H9 (cell line): ENCODE measurements at places on chromosomes 5 and 9. TPM values are rescaled to one million over a fixed set of nuclear protein-coding genes. Genes with fewer than 3 reads are reported as not detected.

ALDH1A1 gene
- 0.68 and 1.1 TPM in 2 replicates for total RNA-seq

DNA sequence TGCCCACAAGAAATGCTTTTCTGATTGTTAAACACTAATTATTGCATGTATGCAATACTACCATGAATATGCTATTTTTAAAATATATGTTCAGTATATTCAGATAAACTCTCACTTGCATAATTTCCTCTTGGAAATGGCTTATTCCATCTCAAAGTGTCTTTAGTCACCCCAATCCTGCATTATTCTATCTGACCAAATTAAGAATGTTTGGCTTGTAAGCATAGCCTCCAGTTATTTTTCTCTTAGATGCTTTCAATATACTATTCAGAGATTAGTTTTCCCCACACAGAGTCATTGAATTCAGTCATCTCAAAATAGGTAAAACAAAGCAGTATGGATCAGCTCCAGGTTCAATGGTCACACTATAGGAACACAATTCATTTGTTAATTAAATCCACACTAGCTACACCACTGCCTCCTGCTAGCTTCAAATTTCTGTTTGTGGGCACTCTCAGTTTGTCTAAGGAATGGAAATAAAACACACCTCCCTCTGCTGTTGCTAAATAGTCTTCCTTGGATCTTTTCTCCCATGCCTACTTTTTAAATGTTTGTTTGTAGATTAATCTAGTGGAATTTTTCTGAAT is 134.6 kb upstream of the TBCA start:
- no peak for DNase-seq

DNA sequence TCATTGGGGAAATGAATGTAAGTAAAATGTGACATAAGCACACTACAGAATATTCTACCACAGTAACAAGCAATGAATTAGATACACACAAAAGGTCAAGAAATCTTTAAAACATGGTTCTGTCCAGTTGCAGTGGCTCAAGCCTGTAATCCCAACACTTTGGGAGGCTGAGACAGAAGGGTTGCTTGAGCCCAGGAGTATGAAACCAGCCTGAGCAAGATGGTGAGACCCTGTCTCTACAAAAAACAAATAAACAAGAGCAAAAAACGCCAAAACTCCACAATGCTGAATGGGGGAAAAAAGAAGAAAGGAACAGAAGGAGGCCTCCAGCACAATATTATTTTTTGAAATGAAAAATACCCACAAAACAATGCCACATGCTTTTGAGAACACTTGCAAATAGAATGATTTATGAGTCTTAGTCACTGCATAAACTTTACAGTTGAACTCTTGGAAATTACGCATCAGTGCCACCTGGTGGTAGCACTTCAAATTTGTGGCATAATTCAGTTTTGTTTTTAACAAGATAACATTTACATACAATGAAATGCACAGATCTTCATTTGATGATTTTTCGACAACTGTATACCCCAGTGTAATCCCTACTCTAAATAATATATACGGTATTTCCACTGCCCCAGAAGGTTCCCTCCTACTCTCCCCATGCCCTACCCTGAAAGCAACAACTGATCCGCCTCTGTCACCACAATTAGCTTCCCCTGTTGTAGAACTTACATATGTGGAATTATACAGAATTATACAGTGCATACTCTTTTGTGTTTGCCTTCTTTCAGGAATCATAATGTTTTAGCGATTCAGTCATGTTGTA is 14.4 kb upstream of the SPINK4 start:
- no peak for DNase-seq

SLC6A19 gene
- not detected in 2 replicates for total RNA-seq

AFF4 gene
- 68.1 and 73.2 TPM in 2 replicates for total RNA-seq

GRCh38 chr9:109274884-109275730 is 45.8 kb downstream of the EPB41L4B start:
- DNase-seq = no peak

DNA sequence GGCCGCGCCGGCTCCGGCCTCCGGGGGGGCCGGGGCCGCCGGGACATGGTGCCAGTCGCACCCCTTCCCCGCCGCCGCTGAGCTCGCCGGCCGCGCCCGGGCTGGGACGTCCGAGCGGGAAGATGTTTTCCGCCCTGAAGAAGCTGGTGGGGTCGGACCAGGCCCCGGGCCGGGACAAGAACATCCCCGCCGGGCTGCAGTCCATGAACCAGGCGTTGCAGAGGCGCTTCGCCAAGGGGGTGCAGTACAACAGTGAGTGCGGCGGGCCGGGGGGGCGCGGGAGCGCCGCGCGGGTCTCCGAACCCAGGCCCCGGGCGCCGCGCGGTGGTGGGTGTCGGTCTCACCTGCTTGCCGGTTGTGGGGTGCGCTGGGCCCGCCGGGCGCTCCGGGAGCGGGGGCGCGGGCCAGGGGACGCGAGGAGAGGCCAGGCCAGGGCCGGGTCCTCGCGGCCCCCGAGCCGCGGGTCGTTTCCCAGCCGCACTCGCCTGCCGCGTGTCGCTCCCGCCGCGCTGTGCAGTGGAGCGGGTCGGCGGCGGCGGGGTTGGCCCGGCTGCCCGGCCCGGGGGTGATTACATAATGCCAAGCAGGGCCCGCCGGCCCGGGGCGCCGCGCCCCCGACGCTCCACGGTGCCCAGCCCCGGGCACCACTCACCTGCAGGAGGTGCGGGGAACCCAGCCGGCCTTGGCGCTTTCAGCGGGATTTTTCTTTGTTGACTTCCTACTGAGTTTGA is 492 bp downstream of the RABL6 start:
- DNase-seq = peak; percentile 34

- no peak for DNase-seq
Observed at GRCh38 chr9:119951090-119951489, 581.9 kb upstream of the BRINP1 start.

GRCh38 chr9:97293207-97293721 is 14.2 kb upstream of the CCDC180 start:
- DNase-seq = no peak

GRCh38 chr5:41143131-41143901 is 70.0 kb downstream of the C6 start:
- DNase-seq = no peak

CACNA1B gene
- total RNA-seq = 6.5 and 7.8 TPM in 2 replicates

- DNase-seq = no peak
Observed at GRCh38 chr9:134329576-134329855, 3.3 kb downstream of the RXRA start.

GRCh38 chr5:178644826-178645545 is 18.1 kb upstream of the CLK4 start:
- no peak for DNase-seq

LCN1 gene
- total RNA-seq = not detected in 2 replicates

SPINK6 gene
- total RNA-seq = not detected in 2 replicates

- DNase-seq = no peak
Observed at GRCh38 chr5:137612576-137612975, 113.5 kb upstream of the SPOCK1 start.

- peak; percentile 93 for DNase-seq
Observed at GRCh38 chr5:142548739-142549275, 137.1 kb downstream of the FGF1 start.

- DNase-seq = no peak
Observed at GRCh38 chr9:76215066-76215465, 179.2 kb downstream of the RFK start.

GRCh38 chr5:99315413-99316183 is 386.8 kb upstream of the CHD1 start:
- DNase-seq = no peak

AIF1L gene
- total RNA-seq = 122 and 126 TPM in 2 replicates

COL15A1 gene
- 0.15 TPM in 1 of 2 replicates, not detected in the other for total RNA-seq

EMB gene
- total RNA-seq = 38.1 and 39.4 TPM in 2 replicates

DNA sequence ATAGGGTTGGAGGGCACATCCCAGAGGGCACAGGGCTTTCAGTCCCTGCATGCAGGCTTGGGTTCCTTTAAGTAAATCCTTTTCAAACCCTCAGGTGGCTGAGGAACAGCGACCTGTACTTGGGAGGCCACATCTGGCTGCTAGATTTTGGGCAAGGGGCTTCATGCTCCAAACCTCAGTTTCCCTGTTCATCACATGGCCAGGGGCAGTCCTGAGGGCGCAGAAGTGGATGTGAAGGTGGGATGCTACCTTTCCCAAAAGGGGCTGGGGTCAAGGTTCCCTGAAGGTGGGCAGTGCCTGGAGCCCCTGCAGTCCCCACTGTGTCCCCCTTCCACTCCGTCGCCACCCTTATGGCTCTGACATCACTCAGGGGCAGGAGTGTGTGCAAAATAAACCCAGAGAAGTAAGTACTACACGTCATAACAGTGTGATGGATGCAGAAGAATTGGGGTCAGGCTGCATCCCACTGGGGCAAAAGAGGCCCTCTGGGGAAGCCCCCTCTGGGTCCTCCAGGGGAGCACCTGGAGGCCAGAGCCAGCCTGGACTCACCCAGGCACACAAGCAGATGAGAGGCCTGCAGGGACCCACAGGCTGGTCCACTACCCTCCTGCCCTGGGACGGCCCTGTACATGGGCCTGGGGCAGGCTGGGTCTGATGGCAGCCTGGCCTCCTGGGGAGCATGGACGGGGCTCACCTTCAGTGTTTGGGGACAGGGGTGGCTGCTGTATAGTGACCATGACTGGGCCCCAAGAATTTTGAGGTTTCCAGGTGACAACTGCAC is 1.9 kb upstream of the CARD19 start:
- DNase-seq = no peak

- no peak for DNase-seq
Observed at GRCh38 chr5:15002173-15002572, 130.6 kb upstream of the ANKH start.

PPP2R2B gene
- total RNA-seq = 14.3 and 15.2 TPM in 2 replicates

DNA sequence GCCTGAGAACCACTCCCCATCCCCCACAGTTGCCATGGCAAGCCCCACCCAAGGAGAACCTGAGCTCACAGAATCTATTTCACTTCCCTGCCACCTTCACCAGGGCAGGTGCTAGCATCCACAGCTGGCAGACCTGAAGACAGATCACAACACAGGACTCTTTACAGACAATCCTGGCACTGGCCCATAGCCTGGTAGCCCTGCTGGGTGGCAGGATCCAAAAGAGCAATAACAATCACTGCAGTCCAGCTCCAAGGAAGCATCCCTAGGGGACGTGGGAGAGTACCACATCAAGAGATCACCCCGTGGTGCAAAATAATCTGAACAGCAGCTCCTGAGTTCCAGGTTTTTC is 463.2 kb upstream of the PIK3R1 start:
- no peak for DNase-seq

- DNase-seq = peak; percentile 40
Observed at GRCh38 chr5:73142035-73142434, 21.7 kb downstream of the TMEM171 start.

DNA sequence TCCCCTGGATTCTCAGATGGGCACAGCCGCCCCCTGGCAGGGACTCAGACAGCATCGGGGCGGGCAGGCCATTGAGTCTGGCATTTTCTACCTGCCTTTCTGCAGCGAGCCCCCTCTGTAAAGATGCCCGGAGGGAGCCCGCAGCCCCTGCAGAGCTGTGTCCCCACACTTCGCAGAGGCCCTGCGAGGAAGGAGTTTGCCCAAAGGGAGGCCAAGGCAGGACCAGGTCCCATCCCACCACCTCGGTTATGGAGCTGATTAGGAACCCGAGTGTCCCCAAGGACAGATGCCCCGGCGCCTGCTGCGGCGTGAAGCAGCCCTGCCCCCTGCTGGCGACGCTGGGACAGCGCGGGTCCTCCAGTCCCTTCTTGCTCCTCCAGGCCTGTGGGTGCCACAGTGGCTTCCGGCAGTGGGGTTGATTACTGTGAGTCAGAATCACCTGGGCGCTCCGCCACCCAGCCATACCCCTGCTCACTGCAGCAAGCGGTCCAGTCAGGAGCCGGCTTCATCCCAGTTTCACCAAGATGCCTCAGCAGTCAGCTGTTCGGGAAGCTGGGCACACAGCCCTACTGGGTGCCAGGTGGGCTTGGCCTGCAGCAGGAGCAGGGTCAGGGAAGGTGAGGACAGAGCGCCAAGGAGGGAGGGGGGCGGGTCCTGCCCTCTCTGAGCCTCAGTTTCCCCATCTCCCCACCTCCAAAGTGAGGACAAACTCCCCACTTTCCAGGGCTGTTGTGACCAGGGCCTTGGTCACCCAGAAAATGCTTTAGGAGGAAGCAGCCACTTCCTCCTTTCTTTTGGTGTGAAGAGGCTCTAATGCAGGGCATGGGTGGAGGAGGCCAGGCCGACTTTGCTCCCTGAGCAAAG is 117.2 kb downstream of the RXRA start:
- DNase-seq = peak; percentile 87

ZNF169 gene
- 4.8 TPM in 2 replicates for total RNA-seq

DNA sequence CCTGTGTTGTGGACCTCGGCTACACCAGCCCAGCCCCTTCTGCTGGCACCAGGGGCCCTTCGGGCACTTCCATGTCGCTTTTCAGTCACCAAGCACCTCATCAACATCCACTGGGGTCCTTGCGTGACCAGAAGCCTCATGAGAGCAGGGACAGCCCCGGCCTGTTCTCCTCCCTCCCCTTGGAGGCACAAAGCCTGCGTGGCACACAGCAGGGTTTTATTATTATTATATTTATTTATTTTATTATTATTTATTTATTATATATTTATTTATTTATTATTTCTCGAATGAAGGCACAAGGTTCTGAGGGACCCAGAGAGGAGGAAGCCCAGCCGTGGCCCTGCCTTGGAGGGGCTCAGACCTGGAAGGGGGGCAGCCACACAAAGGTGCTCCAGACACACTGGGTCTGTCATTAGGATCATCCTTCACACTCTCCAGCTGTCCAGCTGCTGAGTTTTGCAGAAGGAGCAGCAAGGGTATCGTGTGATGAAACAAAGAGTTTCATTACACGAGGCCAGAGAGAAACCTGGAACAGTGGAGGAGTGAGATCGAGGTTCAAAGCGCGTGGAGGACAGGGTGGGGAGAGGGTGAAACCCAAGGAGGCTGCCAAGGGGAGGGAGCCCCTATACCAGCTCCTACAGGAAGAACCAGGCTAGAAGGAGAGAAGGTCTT is 5.2 kb downstream of the VAV2 start:
- no peak for DNase-seq

- DNase-seq = no peak
Observed at GRCh38 chr9:87238545-87238944, 259.1 kb upstream of the DAPK1 start.

DNA sequence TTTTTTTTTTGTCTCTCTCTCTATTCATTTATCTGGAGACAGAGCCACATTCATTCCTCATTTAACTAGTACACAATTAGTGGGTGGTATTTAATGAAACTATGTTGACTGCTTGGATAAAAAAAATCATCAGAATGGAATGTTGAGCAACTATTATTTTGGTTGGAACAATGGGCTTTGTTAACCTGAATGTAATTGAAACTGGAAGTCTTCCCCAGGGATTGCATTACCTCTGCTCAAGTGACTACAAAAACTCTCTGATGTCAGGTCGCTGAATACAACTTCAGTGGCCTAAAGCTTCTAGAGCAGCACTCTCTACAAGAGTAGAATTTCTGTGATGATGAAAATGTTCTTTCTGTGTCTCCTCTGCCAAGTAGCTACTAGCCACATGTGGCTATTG is 295.8 kb downstream of the DEPDC1B start:
- DNase-seq = no peak
